ENCODE measurements at places on chromosomes 12 and 14. TPM values are rescaled to one million over a fixed set of nuclear protein-coding genes. Genes with fewer than 3 reads are reported as not detected.

Gene AMN
- 3.9 TPM for total RNA-seq

- no peak for DNase-seq
These were observed 78.5 kb downstream of the MAP1LC3B2 start for GRCh38 chr12:116637589-116638150.

Gene GPRC5A
- total RNA-seq, result 0.60 TPM

Gene SLC39A5
- total RNA-seq, result 0.44 TPM

Gene EGLN3
- 2.6 TPM for total RNA-seq

DNA sequence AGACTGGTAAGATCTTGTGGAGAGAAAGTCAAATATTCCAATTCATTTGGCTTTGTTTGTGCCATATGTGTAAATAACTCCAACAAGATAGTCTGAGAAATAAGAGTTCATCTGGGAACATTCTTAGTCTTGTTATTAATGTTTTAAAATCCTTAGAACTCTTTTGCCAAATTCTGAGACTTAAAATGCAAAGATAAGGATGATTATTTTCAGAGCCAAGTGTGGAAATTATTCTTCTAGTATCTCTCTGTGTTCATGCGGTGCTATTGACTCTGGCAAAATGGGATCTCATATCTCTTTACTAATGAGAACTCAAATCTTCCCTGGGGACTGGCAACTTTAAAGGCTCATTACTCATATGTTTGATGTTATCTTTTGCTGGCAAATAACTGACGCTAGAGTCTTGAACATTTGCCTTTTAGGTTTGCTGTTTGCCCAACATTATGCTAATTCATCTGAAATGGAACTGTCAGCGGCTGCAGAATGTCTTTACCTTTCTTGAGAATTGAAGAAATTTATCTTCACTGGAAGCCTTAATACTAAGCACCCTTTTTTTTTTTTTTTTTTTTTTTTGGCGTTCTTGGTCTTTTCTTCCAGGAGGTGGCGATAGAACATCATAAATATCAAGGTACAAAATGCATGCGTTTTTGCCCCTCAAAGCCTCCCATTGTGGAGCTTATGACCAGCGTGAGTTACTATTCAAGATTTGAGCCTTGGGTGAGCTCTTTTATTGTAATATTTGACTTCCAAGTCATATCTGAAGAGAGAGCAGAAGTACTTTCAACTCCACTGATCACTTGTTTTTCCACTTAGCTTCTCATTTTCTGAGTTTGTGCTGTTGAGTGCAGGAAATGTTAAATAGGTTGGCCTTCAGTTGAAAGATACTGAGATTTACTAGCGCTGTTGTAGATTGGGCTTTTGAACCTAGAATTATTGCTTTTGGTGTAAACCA, 86.5 kb downstream of the CAND1 start:
- DNase-seq, result peak; percentile 9

Gene KRT83
- not detected for total RNA-seq

Gene CIROP
- total RNA-seq, result not detected

Gene HCFC2
- 11.0 TPM for total RNA-seq

DNA sequence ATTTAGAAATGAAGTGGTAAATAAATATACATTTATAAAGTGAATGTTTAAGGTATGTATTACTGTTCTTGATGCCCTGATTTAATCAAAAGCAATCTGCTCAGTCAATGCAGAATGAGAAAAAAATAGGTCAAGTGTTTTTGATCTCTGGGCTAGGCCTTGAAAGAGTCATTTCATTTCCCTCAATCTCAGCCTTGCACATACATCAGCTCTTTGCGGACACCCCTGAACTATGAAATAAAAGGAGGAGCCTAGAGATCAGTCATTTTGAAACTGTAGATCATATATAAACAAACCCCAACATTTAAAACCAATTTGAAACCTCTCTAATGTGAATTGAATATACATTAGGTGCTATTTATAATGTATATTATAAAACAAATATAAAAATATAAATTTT, 42.5 kb downstream of the ATG2B start:
- no peak for DNase-seq

DNA sequence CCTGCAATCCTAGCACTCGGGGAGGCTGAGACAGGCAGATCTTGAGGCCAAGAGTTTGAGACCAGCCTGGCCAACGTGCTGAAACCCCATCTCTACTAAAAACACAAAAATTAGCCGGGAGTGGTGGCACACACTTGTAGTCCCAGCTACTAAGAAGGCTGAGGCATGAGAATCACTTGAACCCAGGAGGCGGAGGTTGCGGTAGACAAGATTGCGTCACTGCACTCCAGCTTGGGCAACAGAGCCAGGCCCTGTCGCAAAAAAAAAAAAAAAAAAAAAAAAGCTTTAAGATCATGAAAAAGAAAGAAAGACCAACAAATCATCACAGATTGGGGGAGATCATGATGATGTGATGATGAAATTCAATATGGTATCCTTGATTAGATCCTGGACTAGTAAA, 30.6 kb downstream of the WDR89 start:
- no peak for DNase-seq

DNA sequence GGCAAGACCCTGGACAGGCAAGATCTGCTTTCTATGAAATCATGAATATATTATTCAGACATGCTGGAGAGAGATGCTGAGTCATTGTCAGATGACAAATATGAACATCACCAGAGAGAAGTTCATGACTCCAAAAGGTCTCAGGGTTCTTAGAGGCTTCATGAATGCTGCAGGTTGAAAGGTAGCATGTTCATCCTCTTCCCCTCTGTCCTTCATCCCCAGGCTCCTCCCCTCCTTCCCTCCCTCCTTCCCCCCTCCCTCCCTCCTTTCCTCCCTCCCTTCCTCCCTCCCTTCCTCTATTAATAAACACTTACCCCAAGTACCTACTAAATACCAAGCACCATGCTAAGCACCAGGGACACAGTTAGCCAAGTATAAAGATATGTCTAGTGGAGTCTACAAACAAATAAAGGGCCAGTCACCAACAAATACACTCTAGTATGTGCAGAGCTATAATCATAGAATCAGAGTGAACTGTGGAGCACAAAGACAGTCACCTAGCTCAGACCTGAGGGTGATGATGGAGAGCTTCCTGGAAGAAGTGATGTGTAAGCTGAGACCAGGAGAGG, 46.2 kb downstream of the RPH3A start:
- no peak for DNase-seq

- no peak for DNase-seq
These were observed 266.0 kb downstream of the ERC1 start for GRCh38 chr12:1256991-1257390.

GRCh38 chr14:38000340-38000739, 207.4 kb upstream of the SSTR1 start:
- DNase-seq, result no peak

DNA sequence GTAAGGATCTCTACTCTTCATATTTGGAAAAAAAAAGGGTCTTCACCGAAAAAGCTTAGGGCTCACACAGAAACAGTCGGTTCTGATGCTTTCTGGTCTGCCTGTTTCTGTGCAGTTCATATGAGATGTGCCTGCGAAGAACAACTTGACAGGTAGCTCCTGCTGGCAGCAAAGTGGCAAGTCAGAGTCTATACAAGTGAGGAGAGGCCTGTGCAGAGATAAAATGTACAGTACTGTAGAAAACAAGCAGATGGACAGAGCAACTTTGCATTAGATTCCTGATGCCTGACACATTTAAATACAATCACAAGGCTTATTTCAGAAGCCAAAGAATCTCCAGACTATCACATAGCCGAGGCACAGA, 936.0 kb downstream of the DIO2 start:
- DNase-seq, result no peak

DNA sequence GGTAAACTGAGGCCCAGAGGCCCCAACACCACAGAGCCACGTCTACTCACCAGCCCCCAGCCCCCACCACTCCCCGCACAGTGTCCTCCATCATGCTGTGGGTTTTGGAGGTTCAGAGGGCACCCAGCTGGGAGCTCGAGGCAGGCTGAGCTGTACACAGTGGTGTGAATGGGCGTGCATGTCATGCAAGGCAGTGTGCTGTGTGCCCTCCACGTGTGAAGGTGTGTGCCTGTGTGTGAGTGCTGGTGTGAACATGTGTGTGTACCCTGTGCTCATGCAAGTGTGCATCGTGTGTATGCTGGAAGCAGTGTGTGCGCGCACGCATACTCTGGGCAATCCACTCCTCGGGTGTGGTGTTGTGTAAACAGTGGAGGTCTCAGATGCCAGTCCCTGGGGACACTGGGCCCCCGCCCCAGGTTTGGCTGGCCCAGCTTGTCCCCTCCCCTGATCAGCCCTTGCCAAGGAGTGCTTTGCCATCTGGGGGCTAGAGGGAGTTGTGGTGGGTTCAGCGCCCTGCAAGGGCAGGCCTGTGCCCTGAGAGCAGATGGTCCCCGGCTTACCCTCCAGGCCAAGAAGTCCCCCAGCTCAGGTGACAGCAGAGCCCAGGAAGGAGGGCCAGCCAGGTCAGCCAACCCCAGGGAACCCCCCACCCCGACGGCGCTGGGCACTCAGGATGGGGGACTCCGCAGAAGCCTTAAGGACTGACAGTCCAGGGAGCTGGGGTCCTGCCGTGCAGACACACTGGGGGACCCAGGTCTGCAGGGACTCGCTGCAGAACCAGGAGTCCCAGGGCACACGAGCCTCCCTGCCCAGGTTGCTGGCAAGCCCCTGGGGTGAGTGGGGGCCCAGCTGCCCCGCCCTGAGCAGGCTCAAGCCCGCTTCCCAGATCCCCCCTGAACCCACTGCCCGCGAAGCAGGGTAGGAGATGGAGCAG, 23.8 kb upstream of the GPR132 start:
- no peak for DNase-seq

GRCh38 chr12:42332301-42333285, 6.6 kb downstream of the PPHLN1 start:
- peak; percentile 19 for DNase-seq

- no peak for DNase-seq
These were observed 74.9 kb downstream of the RMST start for GRCh38 chr12:97537501-97537900.

Gene KRT3
- not detected for total RNA-seq

GRCh38 chr12:26749781-26750180, 83.2 kb downstream of the ITPR2 start:
- no peak for DNase-seq

Gene ASCL1
- total RNA-seq, result not detected

DNA sequence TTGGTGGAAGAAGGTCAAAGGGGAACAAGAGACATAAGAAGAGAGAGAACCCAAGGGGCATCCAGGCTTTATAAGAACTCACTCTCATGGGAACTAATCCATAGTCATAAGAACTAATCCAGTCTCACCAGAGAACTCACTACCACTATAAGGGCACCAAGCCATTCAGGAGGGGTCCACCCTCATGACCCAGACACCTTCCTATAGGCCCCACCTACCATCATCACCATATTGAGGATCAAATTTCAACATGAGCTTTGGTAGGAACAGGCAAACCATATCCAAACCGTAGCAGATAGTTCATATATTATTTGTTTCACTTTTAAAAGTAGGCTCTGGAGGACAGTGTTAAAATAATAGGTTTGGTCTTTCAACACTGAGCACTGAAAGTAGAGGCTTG, 350.1 kb downstream of the TMTC2 start:
- no peak for DNase-seq

DNA sequence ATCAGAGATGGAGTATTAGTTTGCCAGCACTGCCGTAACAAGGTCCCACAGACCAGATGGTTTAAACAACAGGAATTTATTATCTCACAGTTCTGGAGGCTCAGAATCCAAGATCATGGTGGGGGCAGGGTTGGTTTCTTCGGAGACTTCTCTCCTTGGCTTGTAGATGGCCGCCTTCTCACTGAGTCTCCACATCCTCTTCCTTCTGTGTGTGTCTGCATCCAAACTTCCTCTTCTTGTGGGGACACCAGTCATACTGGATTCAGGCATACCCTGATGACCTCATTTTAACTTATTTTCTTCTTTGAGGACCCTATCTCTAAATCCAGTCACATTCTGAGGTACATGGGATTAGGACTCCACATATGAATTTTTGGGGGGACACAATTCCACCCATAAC, 455.5 kb downstream of the RGS6 start:
- DNase-seq, result no peak

DNA sequence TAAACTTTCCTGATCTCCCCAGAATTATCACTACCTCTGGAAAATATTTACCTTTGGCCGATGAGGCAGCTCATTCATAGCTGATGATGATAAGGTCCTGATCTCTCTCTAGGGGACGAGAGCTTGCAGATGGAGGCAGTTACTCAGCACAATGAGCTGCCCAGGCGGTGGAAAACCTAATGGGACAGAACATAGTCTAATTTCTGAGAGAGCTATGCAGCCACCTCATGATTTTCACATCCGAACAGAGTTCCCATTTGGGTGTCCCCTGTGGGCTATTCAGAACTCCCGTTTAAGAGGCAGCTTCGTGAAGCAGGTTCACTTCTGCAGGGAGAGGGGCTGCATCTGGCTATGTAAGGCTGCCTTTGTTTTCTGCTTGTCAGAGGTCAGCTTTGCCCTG, 724.6 kb upstream of the TMEM132C start:
- DNase-seq, result no peak

DNA sequence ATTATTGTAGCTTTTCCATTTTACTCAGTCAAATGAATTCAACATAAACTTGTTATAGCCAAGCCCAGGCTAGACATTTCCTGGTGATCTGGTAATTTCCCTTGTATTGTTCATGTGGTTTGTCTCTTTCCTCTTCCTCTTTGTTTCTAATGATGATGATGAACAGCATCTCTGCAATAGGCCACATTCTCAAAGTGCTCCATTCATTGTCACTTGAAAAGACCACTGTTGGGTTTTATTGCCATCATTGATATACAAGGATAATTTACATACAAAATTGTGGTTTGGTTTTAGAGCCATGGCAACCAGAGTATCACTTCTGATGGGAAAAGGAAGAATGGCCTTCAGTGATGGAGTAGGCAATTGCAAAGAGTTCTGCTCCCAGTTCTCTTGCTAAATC, 379.3 kb downstream of the RGS6 start:
- DNase-seq, result no peak

DNA sequence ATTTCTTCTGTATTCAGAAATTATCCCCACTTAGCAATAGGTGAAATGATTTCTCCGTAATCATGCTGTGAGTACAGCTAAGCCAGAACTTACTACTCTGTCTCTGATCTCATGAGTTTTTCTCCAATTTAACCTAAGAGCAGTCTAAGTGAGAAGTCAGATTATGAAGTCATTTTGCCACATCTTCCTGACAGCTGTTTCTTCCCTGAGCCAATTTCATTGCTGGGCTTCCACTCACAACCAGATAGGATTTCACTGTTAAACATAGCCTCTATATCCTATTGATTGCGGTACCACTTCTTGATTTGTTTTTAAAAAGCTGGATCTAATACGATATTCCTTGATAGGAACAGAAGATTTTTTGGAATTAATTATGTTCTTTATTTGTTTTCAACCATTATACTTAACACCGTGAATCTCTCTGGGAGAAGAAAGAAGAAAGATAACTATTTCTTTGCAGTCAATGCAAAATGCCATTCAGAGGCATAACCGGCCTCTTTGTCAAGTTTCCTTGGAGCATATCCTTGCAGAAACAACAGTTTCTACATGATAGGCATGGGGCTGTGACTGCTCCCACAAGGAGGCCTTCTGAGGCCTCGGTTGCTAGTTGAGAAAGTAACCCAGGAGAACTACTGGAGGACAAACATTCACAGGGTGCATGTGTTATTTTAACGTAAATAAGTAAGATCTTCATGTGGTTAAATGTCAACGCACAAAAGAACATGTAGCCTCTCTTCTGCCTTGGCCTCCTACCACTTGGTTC, 212.2 kb downstream of the NPAS3 start:
- DNase-seq, result no peak
